AG08395 (cell line): ENCODE measurements at places on chromosomes 7 and 10.
A peak's percentile ranks its signal among the peaks of the same experiment; 100 is the strongest.

DNA sequence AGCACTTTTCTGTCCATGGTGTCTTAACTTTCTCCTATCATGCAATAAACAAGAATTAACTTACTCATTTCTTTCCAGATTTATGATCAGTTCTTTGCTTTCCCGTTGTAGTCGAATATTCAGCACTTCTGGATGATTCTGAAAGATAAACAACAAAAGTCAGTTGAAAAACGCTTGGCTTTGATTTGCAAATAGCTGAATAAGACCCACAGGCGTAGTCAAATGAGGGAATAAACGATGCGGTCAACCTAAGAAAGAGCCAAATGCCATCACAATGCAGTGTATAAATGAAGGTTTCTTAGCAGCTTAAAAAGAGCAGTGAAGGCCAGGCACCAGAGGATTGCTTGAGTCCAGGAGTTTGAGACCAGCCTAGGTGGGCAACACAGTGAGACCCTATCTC lies 109.4 kb downstream of the ADAM12 start:
- no peak for DNase-seq

DNA sequence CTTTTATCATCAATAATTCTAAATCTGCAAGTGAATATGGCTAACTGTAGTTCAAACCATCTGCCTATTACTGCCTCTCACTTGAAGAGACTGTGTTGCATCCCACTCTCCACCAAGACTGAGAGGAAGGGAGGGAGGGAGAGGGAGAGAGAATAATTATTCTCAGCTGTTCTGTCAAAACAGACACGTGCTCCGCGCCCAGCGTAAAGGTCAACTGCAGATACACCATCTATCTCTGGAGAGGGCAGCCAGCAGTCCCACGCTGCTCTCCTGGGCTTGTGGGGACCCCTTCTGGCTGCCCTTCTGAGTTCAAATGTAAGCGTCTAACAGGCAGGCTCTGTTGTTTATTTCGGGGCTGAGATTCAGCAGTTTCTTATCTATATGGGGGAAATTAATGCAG lies 625.5 kb upstream of the GALNT17 start:
- no peak for DNase-seq

- DNase-seq, result no peak
These were observed 59.2 kb downstream of the INPP5A start for GRCh38 chr10:132596742-132597279.

- DNase-seq, result no peak
These were observed 7.3 kb downstream of the PGAM2 start for GRCh38 chr7:44057849-44058758.

- DNase-seq, result no peak
These were observed 65.4 kb upstream of the LRRTM3 start for GRCh38 chr10:66860376-66860945.

DNA sequence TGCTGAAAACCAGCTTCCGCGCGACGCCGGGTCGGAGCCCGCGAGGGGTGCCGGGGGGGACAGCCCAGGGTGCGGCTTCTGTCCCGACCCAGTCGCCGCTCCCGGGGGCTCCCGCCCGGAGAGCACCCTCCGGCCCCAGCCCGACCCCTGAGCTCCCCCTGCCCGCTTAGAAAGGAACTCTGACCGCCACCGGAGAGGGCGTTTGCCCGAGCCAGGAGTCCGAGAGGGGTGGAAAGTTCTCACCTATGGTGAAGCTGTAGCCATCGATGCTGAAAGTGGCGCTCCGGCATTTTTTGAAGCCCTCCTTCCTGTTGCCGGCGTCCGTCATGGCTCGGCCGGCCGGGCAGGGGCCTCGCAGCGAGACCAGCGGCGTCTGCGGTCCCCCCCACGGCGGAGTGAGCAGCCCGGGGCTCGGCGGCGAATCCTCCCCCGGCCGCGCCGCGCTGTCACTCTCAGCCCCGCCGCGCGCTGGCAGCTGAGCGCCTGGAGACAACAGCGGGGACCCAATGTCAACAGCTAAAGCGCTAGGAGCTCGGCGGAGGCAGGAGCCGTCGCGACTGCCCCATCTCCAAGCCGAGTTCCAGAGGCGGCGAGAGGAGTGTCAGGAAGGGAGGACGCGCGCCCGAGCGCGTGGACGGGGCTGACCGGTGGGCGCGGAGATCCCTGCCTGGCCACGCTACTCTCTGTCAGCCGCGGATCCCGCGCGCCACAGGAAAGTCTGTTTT lies 191.6 kb downstream of the LSM5 start:
- DNase-seq, result no peak

- no peak for DNase-seq
These were observed 103.7 kb downstream of the DNAJB6 start for GRCh38 chr7:157440346-157441022.

DNA sequence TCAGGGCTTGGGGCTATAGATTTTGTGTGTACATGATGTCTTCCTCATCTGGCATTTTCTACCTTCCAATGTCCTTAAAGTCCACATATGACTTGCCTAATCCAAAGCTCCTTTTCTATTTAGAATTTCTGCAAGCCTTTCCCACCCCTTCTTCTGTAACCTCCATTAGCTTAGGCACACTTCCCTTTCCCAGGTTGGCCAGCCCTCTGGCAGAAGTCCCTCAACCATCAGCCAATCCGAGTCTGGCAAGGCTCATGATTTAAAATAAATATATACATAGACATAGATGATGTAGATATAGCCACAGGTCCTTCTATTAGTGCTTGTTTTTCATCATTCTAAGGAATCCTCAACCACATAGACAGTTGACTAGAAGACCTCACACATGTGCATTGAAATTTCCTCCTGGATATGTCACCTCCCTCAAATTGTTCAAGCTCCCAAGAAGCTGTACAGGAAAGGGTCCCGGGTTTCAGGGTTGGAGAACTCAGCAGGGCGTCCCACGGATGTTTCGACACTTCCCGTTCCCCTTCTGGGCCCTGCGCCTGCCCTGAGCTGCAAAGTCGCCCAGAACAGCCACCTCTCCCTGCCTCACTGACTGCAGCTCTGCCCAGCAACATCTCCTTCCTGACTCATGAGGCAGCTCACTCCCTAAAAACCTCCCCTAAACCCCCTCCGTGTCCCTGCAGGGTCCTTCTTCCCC lies 20.4 kb upstream of the PIK3AP1 start:
- DNase-seq, result no peak

DNA sequence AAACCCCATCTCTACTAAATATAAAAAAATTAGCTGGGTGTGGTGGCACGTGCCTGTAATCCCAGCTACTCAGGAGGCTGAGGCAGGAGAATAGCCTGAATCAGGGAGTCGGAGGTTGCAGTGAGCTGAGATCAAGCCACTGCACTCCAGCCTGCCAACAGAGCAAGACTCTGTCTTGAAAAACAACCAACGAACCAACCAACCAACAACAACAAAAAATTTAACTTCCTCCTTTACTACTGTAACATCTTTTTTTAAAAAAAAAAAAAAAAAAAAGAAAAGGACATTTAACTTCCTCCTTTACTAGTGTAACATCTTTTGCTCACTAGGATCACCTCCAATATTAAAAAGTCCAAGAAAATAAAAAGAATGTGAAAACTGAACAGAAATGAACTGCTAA lies 92.3 kb upstream of the TMEM168 start:
- no peak for DNase-seq

DNA sequence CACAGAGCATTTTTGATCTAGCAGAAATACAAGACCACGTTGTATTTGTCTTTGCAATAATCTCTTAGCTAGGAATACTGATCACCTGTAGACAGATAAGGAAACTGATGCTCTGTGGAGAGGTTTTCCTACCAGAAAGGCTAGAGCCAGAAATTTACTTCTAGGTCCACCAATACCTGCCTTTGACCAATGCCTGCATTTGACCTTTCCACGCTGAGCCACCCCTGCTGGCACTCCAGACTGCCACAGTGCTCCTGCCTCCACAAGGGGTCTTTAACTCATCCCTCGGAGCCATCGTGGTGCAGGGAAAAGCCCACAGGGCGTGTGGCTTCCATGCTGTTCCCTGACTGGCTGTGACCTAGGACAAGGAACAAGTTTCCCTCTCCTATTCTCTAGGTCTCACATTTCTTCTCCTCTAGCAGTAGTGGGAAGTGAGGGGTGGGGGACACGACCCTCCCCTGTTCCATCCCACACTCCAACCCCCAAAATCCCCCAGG lies 1.5 kb upstream of the ELN start:
- DNase-seq, result no peak

DNA sequence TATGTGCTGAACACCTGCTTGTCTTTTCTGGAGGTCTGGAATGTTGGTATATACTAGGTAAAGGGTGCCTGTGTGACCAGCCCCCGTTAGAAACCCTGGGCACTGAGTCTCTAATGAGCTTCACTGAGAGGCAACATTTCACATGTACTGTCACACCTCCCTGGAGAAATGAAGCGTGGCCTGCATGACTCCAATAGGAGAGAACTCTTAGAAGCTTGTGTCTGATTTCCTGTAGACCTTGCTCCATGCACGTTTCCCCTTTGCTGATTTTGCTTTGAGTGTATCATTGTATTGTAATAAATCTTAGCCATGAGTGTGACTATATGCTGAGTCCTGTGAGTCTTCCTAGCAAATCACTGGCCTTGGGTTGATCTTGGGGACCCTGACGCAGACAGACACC lies 82.8 kb downstream of the PPP1R3C start:
- DNase-seq, result no peak

- DNase-seq, result no peak
These were observed 19.5 kb upstream of the SMC3 start for GRCh38 chr10:110548002-110548401.

- DNase-seq, result peak; percentile 3
These were observed 93.5 kb downstream of the AKAP9 start for GRCh38 chr7:92034116-92034515.

DNA sequence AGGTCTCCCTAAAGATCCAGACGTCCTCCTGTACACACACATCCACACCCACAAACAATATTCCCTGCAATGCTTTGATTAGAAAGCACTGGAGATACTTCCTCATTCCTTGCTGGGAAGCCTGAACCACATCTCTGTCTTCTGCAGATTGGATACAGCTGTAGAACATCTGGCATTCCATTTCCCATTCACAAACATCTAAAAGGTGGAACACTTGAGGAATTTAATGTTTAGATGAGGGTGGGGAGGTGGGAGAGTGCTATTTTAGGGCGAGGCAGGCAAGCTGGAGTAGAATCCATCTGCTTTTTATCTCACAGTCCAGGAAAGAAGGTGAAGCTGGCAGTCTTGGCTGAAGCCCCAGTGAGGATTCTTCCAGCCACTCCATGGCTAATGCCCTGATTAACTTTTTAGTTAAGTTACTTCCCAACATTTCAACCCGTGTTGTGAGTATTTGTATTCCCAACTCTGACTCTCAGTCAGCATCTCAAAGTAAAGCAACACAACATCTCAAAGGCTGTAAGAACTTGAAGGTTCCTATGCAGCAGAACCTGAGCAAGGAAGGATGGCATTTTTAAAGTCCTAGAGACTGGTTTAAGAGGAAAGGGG lies 46.1 kb downstream of the CYTH3 start:
- DNase-seq, result peak; percentile 62

DNA sequence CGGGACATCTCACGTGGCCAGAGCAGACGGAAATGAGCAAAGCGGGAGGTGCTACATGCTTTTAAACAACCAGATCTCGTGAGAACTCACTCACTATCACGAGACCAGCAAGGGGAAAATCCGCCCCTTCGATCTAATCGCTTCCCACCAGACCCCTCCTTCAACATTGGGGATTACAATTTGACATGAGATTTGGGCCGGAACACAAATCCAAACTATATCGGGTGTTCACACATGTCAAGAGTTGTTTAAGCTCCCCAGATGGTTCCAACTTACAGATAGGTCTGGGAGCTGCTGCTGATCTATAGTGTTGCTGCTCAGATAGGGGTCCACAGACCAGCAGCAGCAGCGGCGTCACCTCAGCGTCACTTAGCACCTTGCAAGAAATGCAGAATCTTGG lies 194.9 kb downstream of the GPAM start:
- no peak for DNase-seq

DNA sequence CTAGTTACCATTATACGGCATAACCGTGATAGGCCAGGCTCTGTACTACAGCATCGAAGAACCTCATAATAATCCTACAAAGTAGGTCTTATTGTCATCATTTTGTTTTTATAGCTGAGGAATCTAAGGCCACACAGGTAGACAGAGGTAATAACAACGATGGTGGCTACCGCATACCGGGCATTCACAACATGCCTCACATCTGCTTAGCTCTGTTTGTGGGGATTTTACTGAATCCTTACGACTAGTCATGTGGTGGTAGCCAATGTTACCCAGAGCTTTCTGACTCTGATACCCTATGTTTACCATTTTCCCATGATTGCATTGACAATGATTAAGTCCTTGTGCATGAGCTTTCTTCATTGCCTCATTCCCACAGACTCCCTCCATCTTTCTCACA lies 269.4 kb downstream of the TCF7L2 start:
- no peak for DNase-seq
